ENCODE measurements at places on chromosomes 13 and 19. TPM values are rescaled to one million over a fixed set of nuclear protein-coding genes. Genes with fewer than 3 reads are reported as not detected.

CEACAM6 gene
- not detected for total RNA-seq

GJA3 gene
- total RNA-seq, result 5.0 TPM

URAD gene
- total RNA-seq, result 1.6 TPM

ZNF737 gene
- 17.9 TPM for total RNA-seq

LYL1 gene
- total RNA-seq, result 15.9 TPM

CACNG6 gene
- total RNA-seq, result 5.3 TPM

NCAN gene
- total RNA-seq, result 3.3 TPM

SIX5 gene
- total RNA-seq, result 19.4 TPM

PET100 gene
- total RNA-seq, result 26.9 TPM

RFXANK gene
- 40.4 TPM for total RNA-seq

TEX29 gene
- 10.4 TPM for total RNA-seq

KIR2DL4 gene
- not detected for total RNA-seq

FAM98C gene
- 13.0 TPM for total RNA-seq

KCTD12 gene
- 86.8 TPM for total RNA-seq

SWSAP1 gene
- total RNA-seq, result 7.0 TPM

OR10H1 gene
- 0.39 TPM for total RNA-seq

EEF2 gene
- 909 TPM for total RNA-seq

PRTN3 gene
- total RNA-seq, result 1.8 TPM

CYP4F3 gene
- total RNA-seq, result 1.0 TPM

RFPL4A gene
- total RNA-seq, result 1.8 TPM

VN1R2 gene
- total RNA-seq, result not detected

DHDH gene
- 2.3 TPM for total RNA-seq

FOXA3 gene
- 1.7 TPM for total RNA-seq

ZNF610 gene
- total RNA-seq, result 11.1 TPM

CABP5 gene
- total RNA-seq, result not detected

KCNRG gene
- total RNA-seq, result 3.1 TPM

LIPE gene
- total RNA-seq, result 73.5 TPM

CCNA1 gene
- 58.9 TPM for total RNA-seq

ZNF160 gene
- total RNA-seq, result 113 TPM

ZNF682 gene
- total RNA-seq, result 5.1 TPM

SLC17A7 gene
- 2.2 TPM for total RNA-seq

ZNF541 gene
- total RNA-seq, result 30.4 TPM

KLK13 gene
- 3.7 TPM for total RNA-seq

SBK3 gene
- 0.81 TPM for total RNA-seq

ATP1A3 gene
- 60.8 TPM for total RNA-seq

ELOF1 gene
- total RNA-seq, result 131 TPM

CEACAM16 gene
- total RNA-seq, result not detected

CEACAM20 gene
- total RNA-seq, result 0.87 TPM

HCN2 gene
- 12.4 TPM for total RNA-seq

IZUMO2 gene
- total RNA-seq, result 37.3 TPM

KLK15 gene
- total RNA-seq, result 9.0 TPM

EPSTI1 gene
- 9.6 TPM for total RNA-seq

LIM2 gene
- total RNA-seq, result 0.31 TPM

KHSRP gene
- 279 TPM for total RNA-seq

ZNF433 gene
- 26.1 TPM for total RNA-seq

BCL3 gene
- 38.1 TPM for total RNA-seq

PSG5 gene
- total RNA-seq, result not detected

CYP2A13 gene
- 0.39 TPM for total RNA-seq

MEGF8 gene
- total RNA-seq, result 27.3 TPM
